ENCODE measurements at places on chromosomes 1 and 21.

- DNase-seq = no peak
Observed at GRCh38 chr1:240909701-240910457, 297.9 kb upstream of the GREM2 start.

GRCh38 chr1:183550915-183551314, 39.3 kb downstream of the NCF2 start:
- no peak for DNase-seq

DNA sequence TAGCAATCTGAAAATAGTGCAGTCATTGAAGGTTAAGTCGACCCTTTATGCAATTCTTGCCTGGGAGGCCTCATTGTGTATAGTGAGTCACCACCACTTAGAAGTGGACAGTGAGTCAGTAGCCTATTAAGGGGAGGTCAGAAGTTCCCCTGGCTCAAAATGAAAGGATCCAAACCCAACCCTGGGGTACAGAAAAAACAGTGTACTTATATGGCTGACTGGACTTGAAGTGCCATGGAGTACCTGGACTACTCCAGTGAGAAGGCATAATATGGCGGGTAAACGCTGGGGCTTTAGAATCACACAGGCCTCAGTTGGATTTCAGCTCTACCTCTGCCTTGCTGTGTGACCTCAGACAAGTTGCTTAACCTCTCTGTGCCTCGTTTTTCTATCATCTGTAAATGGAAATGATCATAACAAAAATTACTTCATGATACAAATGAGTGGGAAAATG, 2.2 kb upstream of the BCL9 start:
- no peak for DNase-seq

DNA sequence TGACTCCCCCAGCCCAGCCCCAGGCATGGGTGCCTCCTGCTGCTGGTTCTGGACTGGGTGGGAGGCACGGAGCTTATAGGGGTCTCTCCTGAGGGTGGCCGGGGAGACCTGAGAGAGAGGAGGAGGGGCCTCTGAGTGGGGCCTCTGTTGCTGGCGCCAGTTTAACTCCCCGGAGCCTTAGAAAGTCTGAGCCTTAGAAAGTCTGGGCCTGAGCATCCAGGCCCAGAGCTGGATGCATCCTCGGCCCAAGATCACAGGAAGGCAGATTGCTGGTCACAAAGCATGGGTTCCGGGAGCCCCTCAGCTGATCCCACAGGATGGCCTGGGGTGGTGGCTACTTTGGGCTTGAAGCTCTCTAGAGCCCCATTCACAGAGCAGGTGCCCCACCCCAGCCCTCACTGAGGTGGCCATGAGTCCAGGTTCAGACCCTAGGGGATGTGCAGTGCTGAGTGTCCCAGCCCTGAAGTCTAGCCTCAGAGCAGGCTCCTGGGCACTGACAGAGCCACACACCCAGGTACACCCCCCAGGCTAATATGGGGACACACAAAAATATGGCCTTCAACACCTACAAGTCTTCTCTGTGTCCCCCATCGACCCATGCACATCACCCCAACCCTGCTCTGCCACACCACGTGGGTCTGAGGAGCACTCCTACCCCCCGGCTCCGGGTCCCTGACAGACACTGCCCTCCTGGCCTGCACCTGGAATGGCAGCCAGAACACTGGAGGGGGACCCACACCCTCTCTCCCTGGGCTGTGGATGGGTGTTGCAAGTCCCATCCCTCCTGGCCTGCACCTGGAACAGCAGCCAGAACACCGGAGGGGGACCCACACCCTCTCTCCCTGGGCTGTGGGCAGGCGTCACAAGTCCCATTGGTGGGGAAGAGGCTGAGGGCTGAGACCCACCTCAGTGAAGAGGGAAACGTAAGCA, 9.7 kb downstream of the PLA2G2F start:
- DNase-seq = no peak
